CD4-positive, alpha-beta T cell treated with Interferon alpha-2 for 1 hour (primary cell): ENCODE measurements at places on chromosomes 4 and X.

DNA sequence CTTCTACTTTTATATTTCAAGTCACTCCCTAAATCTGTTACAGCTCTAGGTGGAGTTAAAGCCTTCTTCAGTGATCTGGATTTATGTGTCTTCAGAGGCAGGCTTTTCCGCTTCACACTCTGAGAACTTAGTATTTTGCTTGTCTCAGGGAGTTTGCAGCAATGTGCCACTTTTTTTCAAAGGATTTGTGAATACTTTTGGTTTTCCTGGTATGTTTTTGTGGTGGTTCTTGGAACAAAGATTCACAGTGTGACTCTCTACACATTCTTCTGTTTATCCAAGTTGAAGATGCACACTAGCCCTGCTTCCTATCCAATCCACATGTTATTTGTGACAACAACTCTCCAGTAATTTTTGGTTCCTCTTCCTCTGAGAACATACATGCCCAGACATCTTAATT lies 1253.7 kb downstream of the TECRL start:
- no peak for DNase-seq

DNA sequence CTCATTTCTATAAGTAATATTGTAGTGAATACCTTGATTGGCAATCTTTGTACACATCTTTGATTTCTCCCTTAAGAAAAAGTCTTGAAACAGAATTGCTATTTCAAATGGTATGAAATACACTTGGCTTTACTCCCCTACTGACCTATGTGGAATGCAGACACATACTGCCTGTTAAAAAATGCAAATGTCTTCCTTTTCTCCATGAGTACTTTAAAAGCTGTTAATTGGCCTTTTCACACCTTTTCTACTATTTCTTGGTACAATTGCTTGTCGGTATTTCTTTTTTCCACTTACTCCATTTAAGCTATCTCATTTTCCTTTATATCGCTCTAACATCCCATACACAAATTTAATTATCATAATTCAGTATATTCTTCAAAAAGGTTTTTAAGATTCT lies 87.2 kb downstream of the FRYL start:
- no peak for DNase-seq

DNA sequence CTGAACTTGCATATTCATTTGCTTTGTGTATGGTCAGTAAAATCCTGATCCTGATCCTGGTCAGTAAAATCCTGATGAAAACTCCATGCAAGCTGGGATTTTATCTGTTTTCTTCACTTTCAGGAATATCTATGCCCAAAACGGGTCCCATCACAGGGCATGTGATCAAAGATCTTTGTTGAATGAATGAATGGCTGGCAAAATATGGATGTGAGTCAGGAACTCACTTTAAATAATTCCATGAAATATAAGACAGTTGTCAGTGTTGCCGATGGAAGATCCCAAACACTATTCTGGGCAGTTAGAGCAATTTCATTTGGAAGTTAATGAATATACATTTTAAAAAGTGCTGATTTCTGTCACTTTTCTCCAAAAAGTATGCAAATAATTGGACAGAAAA lies 598.4 kb downstream of the GBA3 start:
- DNase-seq: no peak

DNA sequence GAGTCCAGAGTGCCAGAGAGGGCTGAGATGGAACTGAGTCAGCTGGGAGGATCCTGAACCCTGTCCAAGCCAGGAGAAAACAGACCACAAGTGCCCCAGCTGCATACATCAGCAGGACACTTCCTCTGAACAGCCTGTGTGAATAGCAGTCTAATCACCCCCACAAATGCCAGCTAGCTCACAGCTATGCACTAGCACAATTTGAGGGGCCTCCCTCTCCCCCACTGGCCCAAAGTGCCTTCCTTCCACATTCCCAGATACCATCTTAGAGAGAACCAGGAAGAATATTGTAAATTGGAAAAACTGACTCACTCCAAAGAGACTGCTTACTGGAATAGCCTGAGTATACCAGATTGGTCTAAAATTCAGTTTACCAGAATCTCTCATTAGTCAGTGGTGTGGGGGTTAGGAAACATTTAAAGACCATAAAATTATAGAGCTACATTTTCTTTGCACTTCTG lies 292.6 kb upstream of the KLF3 start:
- DNase-seq: no peak
